ENCODE measurements at places on chromosomes 12 and 14.
A peak's percentile ranks its signal among the peaks of the same experiment; 100 is the strongest.

DNA sequence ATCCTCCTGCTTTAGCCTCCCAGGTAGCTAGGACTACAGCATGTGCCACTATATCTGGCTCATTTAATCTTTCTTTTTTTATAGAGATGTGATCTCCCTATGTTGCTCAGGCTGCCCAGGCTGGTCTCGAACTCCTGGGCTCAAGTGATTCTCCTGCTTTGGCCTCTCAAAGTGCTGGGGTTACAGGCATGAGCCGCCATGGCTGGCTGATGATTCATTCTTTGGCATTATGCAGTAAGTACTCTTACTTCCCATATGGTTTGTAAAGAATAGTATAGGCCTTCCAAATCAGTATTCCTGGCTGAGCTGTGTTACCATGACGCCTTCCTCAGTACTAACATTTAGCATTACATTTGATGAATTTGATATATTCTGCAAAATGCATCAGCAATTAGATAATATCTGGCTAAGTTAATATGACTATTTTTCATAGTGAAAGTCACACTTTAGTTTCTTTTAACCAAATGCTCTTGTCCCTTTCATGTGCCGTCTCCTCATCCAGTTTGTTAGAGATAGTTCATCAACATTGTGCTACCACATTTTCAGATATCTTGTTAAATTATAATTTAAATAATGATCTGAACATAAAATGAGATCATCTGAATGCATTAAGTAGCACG is 3.2 kb upstream of the MIA2 start:
- no peak for DNase-seq

- no peak for DNase-seq
These were observed 51.0 kb downstream of the PTGER2 start for GRCh38 chr14:52365071-52365470.

GRCh38 chr12:67040861-67041137 is 228.4 kb upstream of the CAND1 start:
- DNase-seq = no peak

GRCh38 chr14:73264080-73264884 is 27.0 kb downstream of the PAPLN start:
- no peak for DNase-seq

DNA sequence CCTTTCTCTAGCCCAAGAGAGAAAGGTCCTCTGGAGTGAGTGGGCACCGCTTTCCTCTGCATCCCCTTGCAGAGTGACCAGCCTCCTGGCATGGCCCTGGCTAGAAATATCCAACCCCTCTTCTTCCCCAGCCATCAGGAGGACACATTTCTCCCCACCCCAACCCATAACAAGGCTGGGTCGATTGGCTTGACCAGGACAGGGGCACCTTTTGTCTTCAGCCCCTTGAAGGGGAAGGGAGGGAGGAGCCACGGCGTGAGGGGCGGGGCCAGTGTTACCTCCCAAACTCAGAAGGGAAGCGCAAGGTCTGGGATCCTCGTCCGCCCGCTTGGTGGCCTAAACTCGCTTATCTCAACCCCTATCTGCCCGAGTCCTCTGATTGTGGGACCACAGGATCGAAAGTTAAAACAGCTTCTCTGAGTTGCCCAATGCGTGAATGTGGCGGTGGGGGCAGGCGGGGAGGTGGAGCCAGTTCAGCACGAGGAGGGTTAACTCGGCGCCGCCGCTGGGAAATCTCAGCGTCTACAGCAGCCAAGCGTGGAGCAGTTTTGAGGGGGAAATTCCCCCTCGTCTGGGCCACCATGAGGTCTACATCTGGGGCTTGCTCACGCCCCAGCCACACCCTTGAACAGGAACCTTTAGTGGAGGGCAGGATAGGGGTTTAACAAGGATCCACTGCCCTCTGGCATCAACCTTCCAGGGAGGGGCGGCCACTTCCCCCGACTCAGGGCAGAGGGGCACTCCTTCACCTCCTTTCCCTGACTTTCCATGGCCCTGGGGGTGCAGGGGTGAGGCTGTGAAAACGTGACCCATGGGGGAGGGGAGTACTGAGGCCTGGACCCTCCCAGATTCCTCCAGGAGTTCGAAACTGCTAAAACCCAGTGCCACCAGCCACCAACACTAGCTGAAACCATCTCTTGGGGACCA is 795 bp downstream of the STAT6 start:
- peak; percentile 85 for DNase-seq

- DNase-seq = no peak
These were observed 235.5 kb downstream of the PAWR start for GRCh38 chr12:79455286-79455685.

Measured in activated T-cell treated with anti-CD3 and anti-CD28 coated beads, Interleukin-2, amount 50 U/mL, for 24 hours (primary cell).